ENCODE measurements at places on chromosomes 5 and 9.

GRCh38 chr5:143801252-143801939, 10.6 kb upstream of the HMHB1 start:
- DNase-seq, result no peak

DNA sequence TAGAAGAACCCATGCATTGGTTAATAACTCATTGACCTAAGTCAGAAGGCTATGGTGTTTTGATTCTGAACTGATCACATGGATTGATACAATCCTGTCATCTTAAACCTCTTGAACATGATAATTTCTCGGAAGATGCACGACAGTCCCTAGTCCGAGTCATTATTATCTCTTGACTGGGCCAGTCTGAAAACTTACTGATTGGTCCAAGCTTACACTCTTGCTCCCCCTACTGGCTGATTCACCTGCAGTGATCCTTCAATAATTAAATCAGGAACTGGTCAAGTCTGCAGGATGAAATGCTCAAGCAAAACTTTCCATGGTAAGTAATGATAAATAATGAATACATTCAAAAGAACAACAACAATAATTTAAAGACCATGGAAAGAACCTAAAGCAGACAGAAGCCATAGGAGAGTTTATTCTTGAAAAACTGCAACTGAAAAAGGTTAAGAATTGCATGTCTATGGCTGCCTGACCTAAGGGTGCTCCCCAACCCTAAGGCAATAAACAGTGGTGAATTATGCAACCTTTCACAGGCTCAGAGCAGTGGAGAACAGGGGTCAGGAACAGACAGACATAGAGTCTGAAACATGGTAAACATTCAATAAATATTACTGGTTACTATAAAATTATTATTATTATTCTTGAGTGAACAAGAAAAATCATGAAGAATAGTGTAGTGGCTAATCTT, 79.3 kb downstream of the BRINP1 start:
- DNase-seq, result peak; percentile 35

DNA sequence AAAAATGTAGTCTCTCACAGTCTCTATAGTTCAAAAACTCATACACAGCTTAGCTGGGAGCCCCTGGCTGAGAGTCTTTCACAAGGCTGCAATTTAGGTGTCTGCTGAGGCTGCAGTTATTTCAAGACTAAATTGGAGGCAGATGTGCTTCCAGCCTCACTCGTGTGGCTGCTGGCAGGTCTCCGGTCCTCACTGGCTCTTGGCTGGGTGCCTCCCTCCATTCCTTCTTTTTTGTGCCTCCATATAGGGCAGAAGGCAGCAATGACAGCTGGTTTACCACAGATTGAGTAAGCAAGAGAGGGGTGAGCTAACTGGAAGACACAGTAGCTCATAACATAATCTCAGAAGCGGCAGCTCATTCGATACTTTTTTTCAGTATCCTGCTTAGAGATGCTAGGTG, 2167.7 kb upstream of the WWC1 start:
- DNase-seq, result no peak

DNA sequence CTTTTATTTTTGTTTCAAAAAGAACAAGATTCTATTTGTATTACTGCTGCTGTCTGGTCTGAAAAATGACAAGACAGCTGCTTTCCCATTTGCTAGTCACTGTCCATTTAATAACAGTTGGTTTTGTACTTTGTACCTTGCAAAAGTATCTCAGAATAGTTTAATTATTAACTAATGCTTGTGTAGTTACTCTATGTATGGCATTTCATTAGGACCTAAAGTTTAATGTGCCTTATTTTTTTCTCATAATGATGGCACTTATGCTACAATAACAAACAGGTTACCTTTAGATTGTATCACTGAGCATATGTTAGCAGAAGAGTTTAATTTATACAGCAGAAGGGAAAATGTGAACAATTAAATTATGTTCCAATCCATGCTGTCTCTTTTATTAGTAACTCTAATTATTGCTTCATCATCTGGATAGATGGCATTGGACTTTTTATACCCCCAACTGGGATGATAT, 134.2 kb downstream of the CDH10 start:
- DNase-seq, result no peak

GRCh38 chr5:159442206-159442850, 112.0 kb upstream of the IL12B start:
- DNase-seq, result no peak

GRCh38 chr5:3376611-3377010, 219.0 kb upstream of the IRX1 start:
- no peak for DNase-seq

GRCh38 chr5:115673596-115673995, 47.8 kb upstream of the TMED7 start:
- no peak for DNase-seq

DNA sequence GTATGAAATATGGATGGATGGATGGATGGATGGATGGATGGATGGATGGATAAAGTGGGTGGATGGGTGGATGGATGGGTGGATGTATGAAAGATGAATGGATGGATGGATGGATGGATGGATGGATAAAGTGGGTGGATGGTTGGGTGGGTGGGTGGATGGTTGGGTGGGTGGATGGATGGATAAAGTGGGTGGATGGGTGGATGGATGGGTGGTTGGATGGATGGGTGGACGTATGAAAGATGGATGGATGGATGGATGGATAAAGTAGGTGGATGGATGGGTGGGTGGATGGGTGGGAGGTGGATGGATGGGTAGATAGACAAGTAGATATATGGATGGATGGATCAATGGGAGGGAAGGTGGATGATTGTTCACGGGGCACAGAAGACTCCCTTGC, 19.0 kb downstream of the UNC5A start:
- DNase-seq, result no peak

DNA sequence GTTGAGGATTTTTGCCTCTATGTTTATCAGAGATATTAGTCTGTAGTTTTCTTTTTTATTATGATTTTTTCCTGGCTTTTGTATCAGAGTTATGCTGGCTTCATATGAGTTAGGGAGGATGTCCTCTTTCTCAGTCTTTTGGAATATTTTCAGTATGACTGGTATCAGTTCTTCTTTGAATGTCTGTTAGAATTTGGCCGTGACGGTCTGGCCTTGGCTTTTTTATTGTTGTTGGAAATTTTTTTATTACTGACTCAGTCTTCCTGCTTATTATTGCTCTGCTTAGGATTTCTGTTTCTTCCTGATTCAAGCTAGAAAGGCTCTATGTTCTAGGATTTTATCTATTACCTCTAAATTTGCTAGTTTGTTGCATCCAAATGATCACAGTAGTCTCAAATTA, 421.9 kb downstream of the CDH10 start:
- DNase-seq, result no peak

DNA sequence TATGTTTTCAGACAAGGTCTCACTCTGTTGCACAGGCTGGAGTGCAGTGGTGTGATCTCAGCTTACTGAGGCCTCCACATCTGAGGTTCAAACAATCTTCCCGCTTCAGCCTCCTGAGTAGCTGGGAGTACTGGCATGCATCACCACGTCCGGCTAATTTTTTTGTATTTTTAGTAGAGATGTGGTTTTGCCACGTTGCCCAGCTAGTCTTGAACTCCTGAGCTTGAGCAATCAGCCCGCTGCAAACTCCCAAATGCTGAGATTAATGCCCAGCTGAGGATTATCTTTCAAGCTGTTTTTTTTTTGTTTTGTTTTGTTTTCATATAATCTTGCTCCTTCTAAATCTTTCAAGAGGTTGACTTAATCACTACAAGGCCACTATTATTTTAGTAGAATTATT, 47.3 kb upstream of the SLC28A3 start:
- DNase-seq, result no peak

DNA sequence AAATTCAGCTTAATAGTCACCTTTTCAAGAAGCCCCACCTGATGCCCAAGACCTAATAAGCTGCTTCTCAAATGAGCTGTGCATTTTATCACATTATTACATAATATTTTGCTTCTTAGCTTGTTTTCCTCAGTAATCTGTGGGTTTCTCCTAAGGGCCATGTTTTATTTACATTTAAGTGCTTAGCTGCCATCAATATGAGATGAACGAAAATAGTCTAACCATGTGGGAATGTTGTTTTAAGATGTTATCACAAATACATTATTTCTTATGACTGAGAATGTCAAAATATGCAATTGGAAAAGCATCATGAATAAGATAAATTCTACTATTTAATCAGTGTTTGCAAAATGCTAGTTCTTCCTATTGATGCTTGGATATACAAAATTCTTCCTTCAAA, 10.1 kb downstream of the ARRDC3 start:
- DNase-seq, result no peak

DNA sequence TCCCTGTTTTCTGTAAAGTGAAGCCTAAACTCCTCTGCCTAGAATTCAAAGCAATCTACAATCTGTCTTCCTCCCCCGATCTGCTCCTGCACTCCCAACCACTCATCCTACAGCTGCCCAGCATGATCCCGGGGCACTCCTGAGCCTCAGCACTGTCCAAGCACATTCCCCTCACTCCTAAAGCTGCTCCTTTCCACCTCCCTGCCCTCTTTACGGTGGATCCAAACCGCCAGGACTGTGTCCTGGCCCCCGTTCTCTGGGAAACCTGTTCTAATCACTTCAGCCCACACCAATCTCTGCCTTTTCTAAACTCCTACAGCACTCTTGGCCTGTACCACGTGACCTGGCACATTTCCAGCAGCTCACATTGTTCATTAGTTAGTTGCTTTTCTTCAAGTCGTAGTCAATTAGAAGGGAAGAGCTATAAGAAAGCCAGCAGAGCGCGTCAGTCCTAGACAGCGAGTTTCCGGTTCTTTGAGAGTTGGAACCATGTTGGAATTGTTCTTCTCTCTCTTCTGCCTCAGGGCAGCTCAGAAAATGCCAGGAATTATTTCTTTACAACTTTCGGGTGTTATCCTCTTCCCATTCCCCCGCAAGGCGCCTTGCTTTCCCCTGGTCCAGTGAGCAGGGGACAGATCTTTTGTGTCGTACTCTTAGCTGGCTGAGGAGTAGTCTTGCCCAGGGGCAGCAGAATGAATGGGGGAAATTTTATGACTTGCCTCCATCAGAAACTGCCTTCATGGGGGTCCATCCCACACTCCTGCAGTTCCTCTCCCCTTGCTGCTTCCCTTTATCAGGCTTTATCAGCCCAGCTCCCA, 60.7 kb downstream of the NRG2 start:
- DNase-seq, result no peak

DNA sequence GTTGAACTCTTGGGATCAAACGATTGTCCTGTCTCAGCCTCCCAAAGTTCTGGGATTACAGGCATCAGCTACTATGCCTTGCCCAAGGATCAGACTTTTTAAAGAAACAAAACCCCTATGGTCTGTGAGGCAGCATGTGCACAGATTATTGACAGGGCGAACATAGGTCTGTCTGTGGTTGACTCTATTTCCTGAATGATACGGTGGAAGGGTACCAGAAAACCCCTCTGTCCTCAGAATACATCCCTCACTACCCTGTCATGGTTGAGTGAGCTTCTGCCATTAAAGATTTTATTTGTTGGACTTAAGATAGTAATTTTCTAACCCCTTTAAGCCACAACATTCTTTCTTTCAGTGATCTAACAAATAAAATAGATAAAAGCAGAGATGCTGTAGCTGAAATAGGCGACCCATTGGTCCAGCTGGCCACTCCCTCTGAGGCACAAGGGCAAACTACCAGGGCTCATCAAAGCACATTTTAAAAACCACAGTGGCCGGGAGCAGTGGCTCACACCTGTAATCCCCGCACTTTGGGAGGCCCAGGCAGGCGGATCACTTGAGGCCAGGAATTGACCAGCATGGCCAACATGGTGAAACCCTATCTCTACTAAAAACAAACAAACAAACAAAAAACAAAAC, 84.9 kb upstream of the ANKRD55 start:
- DNase-seq, result no peak

DNA sequence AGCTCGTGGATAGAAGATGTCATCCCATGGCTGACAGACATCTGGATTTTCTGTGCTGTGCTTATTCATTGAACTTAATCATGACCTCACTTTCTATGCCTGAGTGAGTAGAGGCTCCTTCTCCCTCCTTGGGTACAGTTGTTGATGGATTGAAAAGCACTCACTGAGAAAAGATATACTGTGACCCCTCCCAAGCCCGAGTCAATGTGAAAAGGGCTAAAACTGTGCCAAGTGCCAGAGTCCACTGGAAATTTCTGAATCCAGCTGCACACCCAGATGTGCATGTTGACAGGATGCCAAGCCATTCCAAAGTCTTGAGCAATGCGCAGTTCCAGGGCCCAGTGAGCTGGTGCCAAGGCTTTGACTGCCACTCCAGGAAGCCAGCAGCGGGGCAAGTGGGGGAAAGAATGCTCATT, 473.0 kb downstream of the NTRK2 start:
- DNase-seq, result no peak

- DNase-seq, result no peak
Measured at GRCh38 chr5:99054972-99055371, 126.2 kb upstream of the CHD1 start.

DNA sequence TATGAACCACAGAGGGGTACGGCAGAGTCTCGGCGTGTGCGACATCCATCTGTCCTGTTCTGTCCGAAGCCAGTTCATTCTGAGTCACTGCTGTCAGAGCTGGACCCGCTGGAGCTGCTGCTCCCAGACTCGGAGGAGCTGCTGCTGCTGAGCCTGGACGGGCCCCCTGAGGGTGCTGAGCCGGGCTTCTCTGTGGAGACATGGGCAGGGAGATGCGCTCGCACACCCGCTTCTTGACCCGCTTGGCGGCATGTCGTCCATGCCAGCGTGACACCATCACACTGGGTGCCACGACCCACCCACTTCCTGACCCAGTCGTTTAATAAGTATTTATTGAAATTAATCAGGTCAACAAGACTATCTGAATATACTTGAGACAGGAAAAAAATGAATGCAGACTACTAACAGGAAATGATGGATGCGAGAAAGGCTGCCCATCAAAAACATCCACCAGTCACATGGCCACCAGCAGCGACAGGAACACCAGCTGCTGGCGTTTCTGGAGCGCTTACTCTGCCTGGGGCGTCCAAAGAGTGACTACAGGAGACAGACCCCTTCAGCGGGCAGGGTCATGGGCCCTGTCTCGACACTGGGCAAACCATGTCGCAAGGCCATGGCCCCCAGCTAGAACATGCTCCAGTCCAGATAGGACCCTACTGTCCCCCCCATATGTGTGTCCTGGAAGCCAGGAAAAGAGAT, 8.4 kb downstream of the BRD3OS start:
- DNase-seq, result no peak

Measured in activated CD4-positive, alpha-beta T cell treated with anti-CD3 and anti-CD28 coated beads for 36 hours (primary cell).